ENCODE measurements at places on chromosomes 12 and 14. TPM values are rescaled to one million over a fixed set of nuclear protein-coding genes. Genes with fewer than 3 reads are reported as not detected.
A peak's percentile ranks its signal among the peaks of the same experiment; 100 is the strongest.

BDKRB2 gene
- 6.8 TPM for total RNA-seq

GDF3 gene
- total RNA-seq: 0.11 TPM

CD27 gene
- total RNA-seq: not detected

C12orf50 gene
- 0.39 TPM for total RNA-seq

C12orf54 gene
- 0.94 TPM for total RNA-seq

OAS2 gene
- total RNA-seq: 7.6 TPM

DDX47 gene
- 45.2 TPM for total RNA-seq

CAPRIN2 gene
- total RNA-seq: 25.9 TPM

FLVCR2 gene
- total RNA-seq: 26.1 TPM

KLHL33 gene
- total RNA-seq: 0.25 TPM

SLCO1C1 gene
- total RNA-seq: 0.35 TPM

ETFBKMT gene
- 6.8 TPM for total RNA-seq

GPR68 gene
- 0.38 TPM for total RNA-seq

- peak; percentile 91 for DNase-seq
- H3K27ac ChIP-seq: peak overlapping the region; percentile 84
- H3K27me3 ChIP-seq: no peaks in the 10 kb centered on the region
- H3K4me3 ChIP-seq: no peak overlapping the region
- peaks cover 13% of the 10 kb centered on the region for H3K36me3 ChIP-seq
These were observed 80.8 kb upstream of the ACTN1 start for GRCh38 chr14:69059658-69060623.

DNA sequence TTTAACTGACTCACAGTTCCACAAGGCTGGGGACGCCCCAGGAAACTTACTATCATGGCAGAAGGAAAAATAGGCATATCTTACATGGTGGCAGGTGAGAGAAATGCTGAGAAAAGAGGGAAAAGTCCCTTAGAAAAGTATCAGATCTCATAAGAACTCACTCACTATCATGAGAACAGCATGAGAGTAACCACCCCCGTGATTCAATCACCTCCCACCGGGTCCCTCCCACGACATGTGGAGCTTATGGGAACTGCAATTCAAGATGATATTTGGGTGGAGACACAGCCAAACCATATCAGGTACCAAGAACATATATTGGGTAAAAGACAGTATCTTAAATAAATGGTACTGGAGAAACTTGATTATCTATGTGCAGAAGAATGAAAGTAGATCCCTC is 100.3 kb upstream of the FAR2 start:
- no peak for DNase-seq
- no peaks in the 10 kb centered on the region for H3K27me3 ChIP-seq
- no peaks in the 10 kb centered on the region for H3K4me1 ChIP-seq
- H3K36me3 ChIP-seq: no peaks in the 10 kb centered on the region

GRCh38 chr14:91714805-91715204 is 17.1 kb downstream of the CATSPERB start:
- DNase-seq: no peak
- H3K4me1 ChIP-seq: no peaks in the 10 kb centered on the region
- no peak overlapping the region for H3K4me3 ChIP-seq
- H3K36me3 ChIP-seq: no peaks in the 10 kb centered on the region

DNA sequence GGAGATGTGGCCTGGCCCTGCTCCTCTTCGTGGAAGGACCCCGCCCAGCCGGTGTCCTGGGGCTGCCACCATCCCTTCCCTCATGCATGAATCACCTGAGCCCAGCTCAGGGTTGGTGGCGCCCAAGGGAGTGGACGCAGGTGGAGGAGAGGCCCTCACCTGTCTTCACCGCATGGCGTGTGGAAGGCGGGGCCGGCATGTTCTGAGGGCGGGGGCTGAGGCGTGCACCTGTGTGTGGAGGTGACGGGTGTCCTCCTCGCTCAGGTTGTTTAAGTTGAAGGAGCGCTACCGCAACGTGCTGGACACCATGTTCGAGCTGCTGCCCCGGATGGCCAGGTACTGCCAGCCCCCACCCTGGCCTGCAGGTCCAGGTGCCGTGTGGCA is 47.0 kb downstream of the SLC8B1 start:
- no peaks in the 10 kb centered on the region for H3K27me3 ChIP-seq
- H3K4me3 ChIP-seq: no peak overlapping the region
- peaks cover 100% of the 10 kb centered on the region for H3K36me3 ChIP-seq
- no peak for DNase-seq

DNA sequence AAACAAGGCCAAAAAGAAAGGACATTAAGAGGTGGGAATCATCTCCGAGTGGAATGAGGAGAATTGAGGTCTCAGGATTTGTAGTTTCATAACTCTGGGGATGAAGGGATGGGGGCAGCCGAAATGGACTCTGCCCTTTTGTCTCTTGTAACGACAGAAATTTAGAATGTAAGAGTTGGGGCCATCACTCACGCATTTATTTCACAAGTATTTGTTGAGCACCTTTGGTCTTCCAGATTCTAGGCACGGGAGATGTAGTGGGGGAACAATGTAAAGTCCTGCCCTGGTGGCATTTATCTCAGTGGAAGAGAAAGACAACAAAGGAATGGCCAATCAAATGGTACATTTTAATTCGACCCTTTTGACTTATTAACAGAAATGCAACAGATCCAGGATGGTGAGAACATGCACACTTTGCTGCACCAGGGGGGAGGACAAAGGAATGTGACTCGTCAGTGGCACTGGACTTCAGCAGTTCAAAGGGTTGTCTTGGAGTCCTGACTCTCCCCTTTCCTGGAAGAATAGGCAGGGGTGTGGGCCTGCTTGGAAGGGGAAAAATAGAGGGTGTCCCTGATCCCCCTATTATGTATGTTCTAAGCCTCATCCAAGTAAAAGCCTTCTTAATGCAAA is 102.0 kb downstream of the TMEM30B start:
- DNase-seq: no peak
- no peak overlapping the region for H3K27ac ChIP-seq
- H3K36me3 ChIP-seq: no peaks in the 10 kb centered on the region

DNA sequence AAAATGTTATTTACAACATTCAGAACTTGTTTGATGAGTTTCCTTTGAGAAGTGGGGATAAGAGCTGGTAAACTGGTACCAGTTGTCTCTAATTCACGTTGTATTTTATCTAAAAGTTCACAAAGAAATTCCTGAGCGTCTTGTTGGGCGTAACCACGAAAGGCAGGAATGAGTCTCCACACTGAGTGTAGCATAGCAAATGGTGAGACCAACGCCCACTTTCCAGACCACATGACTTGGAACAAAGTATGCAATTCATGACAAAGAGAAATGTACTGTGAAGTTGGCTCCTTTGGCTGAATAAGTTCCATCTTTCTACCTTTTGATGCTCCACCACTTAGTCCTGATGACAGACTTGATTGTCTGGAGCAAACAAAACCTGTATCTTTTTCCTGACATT is 18.4 kb downstream of the USP44 start:
- H3K36me3 ChIP-seq: no peaks in the 10 kb centered on the region
- no peak overlapping the region for H3K4me3 ChIP-seq
- no peak overlapping the region for H3K27ac ChIP-seq
- no peaks in the 10 kb centered on the region for H3K27me3 ChIP-seq
- no peaks in the 10 kb centered on the region for H3K4me1 ChIP-seq

- peaks cover 3% of the 10 kb centered on the region for H3K36me3 ChIP-seq
- peak; percentile 59 for DNase-seq
- H3K27ac ChIP-seq: peak overlapping the region; percentile 81
These were observed 161.4 kb downstream of the TTC7B start for GRCh38 chr14:90654831-90655276.

GRCh38 chr12:114678028-114678427 is 5.9 kb downstream of the TBX3 start:
- no peak for DNase-seq
- H3K4me1 ChIP-seq: peaks cover 52% of the 10 kb centered on the region
- peak overlapping the region; percentile 99 for H3K27ac ChIP-seq
- H3K4me3 ChIP-seq: peak overlapping the region; percentile 4
- H3K27me3 ChIP-seq: no peaks in the 10 kb centered on the region

GRCh38 chr14:54672181-54672580 is 105.3 kb downstream of the SAMD4A start:
- DNase-seq: no peak
- no peaks in the 10 kb centered on the region for H3K36me3 ChIP-seq

DNA sequence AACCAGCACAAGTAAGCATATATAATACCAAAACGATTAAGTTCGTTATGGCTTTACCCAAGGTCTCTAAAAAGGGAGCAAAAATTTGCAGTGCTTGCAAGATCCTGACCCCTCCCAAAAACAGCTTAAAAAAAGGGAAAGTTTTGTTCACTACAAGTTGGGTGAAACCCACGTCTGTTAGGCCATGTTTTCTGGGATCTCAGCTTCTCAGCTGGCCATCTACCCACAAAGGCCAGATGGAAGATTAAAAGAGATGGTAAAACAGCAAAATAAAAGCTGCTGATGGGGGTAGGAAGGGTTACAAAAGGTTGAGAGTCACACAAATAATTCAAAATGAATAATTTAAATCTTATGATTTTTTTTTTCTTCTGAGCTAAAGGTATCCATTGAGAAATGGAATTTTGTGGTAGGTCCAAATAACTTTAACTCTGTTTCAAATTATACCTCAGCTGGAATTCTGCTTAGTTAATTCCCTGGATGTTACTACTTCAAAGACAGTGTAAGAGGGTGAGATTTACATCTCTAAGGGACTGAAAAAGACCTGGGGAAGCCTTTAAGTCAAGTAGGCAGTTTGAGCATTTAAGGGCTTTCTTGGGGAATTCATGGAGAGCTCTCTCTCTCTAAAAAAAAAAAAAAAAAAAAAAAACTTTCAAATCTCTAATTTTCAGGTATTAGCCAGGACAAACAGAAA is 185.6 kb upstream of the NAV3 start:
- no peaks in the 10 kb centered on the region for H3K4me1 ChIP-seq
- no peak for DNase-seq
- H3K36me3 ChIP-seq: no peaks in the 10 kb centered on the region
- no peak overlapping the region for H3K4me3 ChIP-seq

DNA sequence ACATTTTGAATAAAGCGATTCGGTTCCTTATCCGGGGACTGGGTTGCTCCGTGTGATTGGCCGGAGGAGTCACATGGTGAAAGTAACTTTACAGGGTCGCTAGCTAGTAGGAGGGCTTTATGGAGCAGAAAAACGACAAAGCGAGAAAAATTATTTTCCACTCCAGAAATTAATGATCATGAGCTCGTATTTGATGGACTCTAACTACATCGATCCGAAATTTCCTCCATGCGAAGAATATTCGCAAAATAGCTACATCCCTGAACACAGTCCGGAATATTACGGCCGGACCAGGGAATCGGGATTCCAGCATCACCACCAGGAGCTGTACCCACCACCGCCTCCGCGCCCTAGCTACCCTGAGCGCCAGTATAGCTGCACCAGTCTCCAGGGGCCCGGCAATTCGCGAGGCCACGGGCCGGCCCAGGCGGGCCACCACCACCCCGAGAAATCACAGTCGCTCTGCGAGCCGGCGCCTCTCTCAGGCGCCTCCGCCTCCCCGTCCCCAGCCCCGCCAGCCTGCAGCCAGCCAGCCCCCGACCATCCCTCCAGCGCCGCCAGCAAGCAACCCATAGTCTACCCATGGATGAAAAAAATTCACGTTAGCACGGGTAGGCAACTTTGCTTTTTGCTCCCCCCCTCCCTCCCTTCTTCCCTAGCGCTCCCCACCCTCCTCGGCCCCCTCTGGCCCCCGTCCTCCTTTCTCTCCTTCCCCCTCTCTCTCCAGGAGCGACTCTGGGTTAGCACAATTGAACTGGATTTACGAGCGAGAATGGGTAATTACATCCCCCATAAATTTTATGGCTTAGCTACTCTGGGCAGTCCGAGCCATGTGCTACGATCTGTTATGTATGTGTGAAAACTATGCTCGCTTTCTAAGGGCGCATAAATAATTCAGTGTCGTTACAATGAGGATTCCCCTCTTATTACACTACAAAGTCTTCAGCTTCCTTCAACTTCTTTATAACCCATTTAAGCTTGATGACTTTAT is at the start of gene HOXC4:
Gene HOXC4, plus strand, starts transcription at position 85 of the 991 bp plus-strand sequence. Its CDS starts 88 bp downstream, at position 173.
- H3K4me3 ChIP-seq: peak within 1 kb of the TSS; percentile 28
- no peaks in the 10 kb centered on the region for H3K27me3 ChIP-seq
- peak; percentile 57 for DNase-seq
- H3K27ac ChIP-seq: peak within 1 kb of the TSS; percentile 21
- peaks cover 13% of the 10 kb centered on the region for H3K4me1 ChIP-seq

GRCh38 chr14:96173636-96174475 is 30.8 kb upstream of the BDKRB2 start:
- H3K4me3 ChIP-seq: no peak overlapping the region
- no peaks in the 10 kb centered on the region for H3K27me3 ChIP-seq
- H3K36me3 ChIP-seq: no peaks in the 10 kb centered on the region

DNA sequence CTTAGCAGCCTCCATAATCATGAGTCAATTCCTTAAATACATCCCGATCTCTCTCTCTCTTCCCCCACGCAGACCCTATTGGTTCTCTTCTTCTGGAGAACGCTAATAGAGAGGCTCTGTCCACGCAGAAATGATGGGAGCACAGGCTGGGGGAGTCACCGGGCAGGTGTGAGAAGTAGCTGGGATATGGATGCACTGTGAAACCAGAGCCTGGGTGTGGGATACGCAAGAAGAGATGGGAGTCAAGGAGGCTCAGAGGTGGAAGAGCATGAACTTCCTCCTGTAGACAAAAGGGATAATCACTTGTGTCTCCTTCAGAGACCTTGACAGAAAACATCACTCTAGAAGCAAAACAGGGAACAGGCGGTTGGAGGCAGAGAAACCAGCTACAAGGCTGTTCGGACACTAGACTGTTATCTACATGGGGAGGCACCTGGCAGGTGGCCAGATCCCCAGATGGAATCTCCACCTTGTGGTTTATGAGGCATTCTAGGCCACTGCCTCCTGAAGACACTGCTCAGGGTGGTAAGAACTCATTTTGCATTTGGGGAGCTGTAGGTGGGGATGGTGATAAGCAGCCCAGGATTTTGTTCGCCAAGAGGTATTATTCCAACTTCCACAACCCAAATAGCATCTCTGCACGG is 7.2 kb upstream of the SELPLG start:
- H3K4me1 ChIP-seq: peaks cover 59% of the 10 kb centered on the region
- H3K36me3 ChIP-seq: no peaks in the 10 kb centered on the region
- no peak overlapping the region for H3K4me3 ChIP-seq

GRCh38 chr12:3456809-3457208 is 34.2 kb upstream of the PRMT8 start:
- no peak overlapping the region for H3K27ac ChIP-seq
- no peak for DNase-seq
- H3K36me3 ChIP-seq: no peaks in the 10 kb centered on the region
- H3K27me3 ChIP-seq: no peaks in the 10 kb centered on the region
- no peak overlapping the region for H3K4me3 ChIP-seq
- no peaks in the 10 kb centered on the region for H3K4me1 ChIP-seq

All from adrenal gland (tissue), 19 donors.